ENCODE measurements at places on chromosomes 5 and 9.

- no peak for DNase-seq
Observed at GRCh38 chr5:151267491-151268260, 14.7 kb downstream of the GM2A start.

GRCh38 chr9:35797311-35798109, 6.1 kb downstream of the NPR2 start:
- DNase-seq: no peak

DNA sequence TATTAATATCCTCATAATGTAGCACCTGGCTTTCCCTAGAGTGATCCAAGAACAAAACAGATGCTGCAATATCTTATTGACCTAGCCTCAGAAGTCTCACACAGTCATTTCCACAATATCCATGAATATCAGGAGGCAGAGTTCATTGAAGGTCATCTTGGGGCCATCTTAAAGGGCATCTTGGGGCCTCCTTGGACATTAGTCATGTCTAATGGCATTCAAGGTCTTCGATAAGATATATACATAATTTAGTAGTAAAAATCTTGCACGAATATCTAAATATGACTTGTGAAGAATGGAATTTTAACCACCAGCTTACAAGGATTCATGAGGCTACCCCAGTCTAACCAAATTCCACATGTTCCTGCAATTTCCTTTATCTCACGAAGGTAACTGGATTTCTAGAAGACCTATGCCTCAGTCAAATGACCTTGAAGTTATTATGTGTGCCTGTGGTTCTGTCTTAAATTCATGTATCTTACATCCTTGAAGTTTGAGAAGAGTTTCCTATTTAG, 163.6 kb upstream of the SPEF2 start:
- DNase-seq: no peak

DNA sequence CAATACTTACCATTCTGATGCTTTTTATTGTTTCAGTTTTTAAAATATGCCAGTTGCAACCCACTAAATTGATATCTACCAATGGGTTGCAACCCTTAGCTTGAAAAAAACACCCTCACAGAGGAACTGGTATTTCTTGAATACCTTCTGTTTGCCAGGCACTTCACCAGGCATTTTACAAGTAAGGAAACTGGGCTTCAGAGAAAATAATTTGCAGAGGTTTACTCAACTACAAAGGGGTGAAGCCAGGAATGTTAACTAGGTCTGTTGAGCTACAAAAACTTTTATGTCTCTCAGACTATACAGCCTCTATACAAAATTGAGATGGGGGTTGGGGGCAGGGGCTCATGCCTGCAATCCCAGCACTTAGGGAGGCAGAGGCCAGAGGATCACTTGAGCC, 65.0 kb downstream of the STX17 start:
- DNase-seq: no peak

DNA sequence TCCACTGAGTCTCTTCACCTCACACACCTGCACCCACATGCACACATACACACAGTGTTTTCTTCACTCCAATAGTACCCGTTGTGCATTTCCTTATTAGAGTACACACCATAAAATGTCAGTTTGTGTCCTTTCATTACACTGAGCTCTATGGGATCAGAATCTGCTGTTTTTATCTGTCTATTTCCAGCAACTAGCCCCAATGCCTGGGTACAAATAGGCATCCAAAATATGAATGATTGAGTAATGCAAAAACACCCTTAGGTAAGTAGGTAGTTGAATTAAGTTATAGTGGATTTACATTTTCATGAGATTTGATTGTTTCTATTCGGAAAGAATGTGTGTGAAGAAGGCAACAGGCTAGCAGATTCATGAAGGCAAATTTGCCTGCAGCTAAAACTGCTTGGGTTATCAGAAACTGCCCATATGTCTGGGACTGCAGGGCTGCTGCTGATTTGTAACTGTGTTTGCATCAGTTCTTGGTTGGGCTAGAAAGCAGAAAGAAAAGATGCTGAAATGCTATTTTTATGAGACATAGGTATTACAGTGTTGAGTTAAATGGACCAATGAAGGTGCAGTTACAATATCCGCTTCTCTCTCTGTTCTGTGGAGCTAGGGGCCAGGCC, 26.9 kb downstream of the PPP3R2 start:
- no peak for DNase-seq

DNA sequence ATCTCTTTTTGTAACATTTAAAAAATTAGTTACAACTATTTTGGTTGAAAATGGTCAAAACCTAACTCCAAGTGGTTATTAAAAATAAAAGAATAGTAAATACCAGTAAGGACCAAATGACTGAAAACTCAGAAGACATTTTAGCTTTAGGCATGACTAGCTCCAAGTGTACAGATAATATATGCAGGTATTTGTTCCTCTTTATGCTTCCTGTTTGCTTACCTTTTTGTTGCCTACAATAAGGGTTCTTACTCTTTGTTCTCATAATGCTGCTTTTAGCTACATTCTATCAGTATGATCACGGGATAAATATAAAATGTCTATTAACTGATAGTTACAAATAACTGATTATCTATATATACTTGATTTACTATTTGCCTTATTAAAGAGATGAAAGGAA, 259.6 kb downstream of the CDH12 start:
- DNase-seq: no peak

GRCh38 chr9:129887334-129888292, 52.4 kb downstream of the USP20 start:
- DNase-seq: peak; percentile 37

GRCh38 chr5:119311688-119312087, 44.1 kb upstream of the TNFAIP8 start:
- DNase-seq: no peak

DNA sequence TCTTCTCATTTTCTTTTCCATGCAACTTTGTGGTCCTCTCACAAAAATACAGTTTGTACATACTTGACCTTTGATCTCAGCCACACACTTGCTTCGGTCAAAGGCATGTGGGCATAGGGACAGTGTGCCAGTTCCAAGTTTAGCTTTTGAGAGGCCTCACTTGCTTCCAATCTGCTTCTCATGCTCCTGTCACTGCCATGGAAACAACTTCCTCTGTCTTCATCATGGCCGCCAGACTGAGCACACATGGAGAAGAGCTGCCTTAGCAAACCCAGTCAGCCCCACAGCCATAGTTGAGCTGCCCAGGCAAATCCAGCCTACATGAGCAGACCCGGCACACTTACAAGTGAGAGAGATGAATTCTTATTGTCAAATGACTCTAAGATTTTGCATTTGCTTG, 138.2 kb upstream of the TUSC1 start:
- no peak for DNase-seq

- DNase-seq: no peak
Observed at GRCh38 chr9:36126016-36126730, 10.4 kb upstream of the GLIPR2 start.

DNA sequence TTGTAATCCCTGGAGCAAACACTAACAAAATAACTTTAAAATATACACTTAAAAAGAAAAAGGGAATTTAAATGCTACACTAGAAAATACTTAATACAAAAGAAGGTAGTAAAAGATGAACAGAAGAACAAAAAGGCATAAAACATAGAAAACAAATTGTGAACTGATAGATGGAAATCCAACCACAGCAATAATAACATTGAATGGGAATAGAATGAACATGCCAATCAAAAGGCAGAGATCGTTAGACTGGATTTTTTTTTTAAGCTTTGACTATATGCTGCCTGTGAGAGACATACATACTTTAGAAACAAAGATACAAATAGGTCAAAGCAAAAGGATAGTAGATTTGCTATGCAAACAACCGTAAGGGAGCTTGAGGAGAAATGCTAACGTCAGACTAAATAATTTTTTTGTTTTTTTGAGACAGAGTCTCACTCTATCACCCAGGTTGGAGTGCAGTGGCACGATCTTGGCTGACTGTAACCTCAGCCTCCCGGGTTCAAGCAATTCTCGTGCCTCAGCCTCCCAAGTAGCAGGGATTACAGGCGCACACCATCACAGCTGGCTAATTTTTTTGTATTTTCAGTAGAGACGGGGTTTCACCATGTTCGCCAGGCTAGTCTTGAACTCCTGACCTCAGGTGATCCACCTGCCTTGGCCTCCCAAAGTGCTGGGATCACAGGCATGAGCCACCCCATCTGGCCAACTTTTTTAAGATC, 6.5 kb downstream of the ABO start:
- DNase-seq: no peak

DNA sequence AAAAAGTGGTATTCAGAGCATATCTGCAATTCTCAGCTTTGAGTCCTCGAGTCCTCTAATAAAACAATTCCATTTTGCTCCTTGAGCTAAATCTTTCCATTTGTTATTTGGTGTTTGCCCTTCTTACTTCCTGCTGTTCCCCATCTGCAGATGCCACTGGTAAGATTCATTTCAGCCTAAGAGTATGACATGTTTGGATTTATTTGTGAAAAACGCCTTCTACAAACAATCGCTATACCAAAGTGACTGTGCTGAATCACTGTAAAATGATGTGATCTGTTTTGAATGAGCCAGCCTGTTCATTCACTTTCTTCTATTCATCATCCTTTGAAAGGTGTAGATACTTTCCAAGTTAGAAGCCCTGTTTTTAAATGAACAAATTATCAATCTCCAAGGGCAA, 27.7 kb downstream of the KCTD16 start:
- DNase-seq: peak; percentile 24

DNA sequence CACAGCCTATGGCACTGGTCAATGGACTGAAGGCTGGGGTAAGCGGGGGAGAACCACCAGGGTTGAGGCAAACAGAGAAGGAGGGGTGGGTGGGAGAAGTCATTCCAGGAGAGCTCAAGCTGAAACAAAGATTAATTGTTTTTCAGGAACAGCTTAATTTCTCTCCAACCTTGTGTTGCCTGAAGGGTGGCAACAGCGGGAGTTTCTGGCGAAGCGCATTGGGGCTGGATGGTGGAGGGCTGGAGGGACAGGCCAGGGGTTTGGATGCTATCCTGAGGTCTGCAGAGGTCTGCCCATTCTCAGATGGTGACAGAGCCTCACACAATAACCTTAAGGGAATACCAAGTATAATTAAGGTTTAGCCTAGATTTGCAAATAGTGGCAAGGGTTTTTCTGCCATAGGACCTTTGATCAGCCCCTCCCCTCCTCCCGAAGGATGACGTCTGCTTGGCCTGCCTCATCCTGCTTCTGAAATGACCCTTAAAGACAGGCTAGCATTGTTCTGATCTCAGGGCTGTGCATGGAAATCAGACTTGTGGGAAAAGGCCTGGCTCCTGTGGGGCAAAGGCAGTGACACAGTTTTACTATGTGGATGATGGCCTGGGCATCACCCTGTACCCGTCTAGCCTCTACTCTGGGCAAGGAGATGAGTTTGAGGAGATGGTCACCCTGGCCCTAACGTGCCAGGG, 32.7 kb downstream of the PSD2 start:
- DNase-seq: no peak

GRCh38 chr5:78361631-78361993, 1.2 kb downstream of the SCAMP1 start:
- DNase-seq: no peak

GRCh38 chr9:106880863-106881262, 17.9 kb downstream of the ZNF462 start:
- peak; percentile 79 for DNase-seq

DNA sequence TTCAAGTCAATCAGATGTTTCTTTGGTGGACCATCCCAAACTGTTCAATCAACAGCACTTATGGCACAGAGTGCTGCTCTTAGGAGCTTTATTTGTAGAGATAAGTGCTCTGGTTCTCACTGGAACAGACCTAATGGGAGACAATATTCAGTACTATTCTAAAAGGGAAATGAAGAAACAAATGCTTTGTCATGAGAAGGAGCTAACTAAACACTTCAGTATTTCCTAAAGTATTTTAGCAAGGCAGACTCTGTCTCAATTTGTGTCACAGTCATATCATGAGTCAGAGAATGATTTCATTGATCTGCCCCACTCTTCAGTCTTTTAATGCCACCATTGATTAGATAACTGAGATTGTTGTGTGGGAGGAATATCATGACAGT, 175.3 kb downstream of the SLF1 start:
- DNase-seq: no peak

- DNase-seq: peak; percentile 71
Observed at GRCh38 chr5:158461240-158461854, 602.4 kb upstream of the CLINT1 start.

- no peak for DNase-seq
Observed at GRCh38 chr9:36163786-36164170, 5.4 kb upstream of the CCIN start.

GRCh38 chr5:127723571-127723970, 20.4 kb downstream of the CCDC192 start:
- peak; percentile 26 for DNase-seq

DNA sequence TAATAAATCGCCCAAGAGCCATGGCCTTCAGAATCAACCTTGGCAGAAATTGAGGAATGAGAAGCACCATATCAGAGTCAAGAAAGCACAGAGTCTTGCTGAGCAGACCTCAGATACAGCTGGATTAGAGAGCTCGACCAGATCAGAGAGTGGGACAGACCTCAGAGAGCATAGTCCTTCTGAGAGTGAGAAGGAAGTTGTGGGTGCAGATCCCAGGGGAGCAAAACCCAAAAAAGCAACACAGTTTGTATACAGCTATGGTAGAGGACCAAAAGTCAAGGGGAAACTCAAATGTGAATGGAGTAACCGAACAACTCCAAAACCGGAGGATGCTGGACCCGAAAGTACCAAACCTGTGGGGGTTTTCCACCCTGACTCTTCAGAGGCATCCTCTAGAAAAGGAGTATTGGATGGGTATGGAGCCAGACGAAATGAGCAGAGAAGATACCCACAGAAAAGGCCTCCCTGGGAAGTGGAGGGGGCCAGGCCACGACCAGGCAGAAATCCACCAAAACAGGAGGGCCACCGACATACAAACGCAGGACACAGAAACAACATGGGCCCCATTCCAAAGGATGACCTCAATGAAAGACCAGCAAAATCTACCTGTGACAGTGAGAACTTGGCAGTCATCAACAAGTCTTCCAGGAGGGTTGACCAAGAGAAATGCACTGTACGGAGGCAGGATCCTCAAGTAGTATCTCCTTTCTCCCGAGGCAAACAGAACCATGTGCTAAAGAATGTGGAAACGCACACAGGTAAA, 4.5 kb downstream of the NFX1 start:
- no peak for DNase-seq

- no peak for DNase-seq
Observed at GRCh38 chr9:95635986-95636671, 119.4 kb upstream of the PTCH1 start.
